Islet precursor cell (in vitro differentiated cells): ENCODE measurements at places on chromosomes 16 and 17.

GRCh38 chr16:69340095-69340644 is 598 bp downstream of the NIP7 start:
- no peak for DNase-seq

GRCh38 chr16:30025156-30025555 is 2.2 kb downstream of the C16orf92 start:
- DNase-seq, result no peak

DNA sequence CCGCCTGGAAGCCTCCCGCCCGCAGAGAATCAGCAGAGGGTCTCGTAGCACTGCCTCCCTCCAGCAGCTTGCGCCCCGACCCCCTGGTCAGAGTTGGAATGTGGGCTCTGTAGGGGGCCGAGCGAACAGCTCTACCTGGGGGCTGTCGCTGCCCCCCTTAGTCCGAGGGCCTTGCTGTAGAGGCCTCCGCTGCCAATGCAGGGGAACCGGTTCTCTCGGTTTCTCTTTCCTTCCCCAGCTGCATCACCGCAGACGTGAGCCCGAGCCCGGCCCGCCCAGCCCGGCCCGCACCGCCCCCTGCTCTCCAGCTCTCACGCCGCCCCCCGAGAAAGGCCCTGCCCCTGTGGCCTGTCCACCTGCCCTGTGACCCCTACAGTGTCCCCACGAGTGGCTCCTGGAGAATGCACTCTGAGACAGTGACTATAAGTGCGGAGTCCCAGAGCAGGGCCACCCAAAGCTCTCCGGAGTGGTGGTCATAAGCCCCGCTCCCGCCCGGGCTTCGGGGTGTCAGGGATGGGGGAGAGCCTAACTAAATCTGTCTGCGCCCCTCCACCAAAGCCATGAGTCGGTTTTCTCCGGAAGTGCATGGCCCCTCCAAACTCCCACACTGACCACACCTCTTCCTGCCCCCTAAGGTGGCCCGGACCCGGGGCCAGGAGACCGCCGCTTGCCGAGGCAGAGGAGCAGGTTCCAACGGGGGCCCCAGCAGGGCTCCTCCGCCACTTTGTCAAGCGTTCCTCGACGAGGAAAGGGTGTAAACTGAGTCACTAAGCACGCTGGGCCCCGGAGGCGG is 1.7 kb downstream of the ARHGAP27 start:
- DNase-seq, result peak; percentile 92

DNA sequence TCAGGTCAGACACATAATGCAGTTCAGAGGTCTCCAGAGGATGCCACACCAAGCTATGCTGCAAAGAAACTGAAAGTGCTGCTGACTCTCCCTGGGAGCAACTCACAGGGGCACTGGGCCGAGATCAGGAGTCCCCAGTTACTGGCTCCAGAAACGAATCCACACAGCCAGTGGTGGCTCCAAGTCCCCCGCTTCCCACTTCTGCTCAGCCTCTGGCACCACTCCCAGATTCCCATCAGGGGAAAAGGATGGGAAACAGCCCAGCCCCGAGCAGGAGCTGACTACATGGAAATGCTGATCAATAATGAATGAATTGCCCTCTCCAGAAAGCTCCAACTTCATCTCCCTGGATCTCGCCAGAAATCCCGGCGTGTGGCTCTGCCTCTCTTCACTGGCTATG is 62.3 kb upstream of the CDH5 start:
- peak; percentile 18 for DNase-seq

DNA sequence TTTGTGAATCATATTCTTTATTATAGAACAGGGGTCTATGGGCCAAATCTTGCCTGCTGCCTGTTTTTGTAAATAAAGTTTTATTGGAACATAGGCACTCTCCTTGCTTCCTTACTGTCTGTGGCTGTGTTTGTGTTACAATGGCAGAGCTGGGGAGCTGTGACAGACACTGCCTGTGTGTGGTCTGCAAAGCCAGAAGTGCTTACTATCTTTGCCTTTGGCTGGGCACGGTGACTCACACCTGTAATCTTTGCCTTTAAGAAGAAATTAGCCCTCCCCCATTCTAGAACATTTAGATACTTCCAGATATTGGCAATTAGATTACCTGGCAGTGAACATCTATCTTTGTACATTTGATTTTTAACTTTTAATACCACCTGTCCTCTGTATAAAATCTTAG is 308.3 kb downstream of the FOXL1 start:
- peak; percentile 90 for DNase-seq

DNA sequence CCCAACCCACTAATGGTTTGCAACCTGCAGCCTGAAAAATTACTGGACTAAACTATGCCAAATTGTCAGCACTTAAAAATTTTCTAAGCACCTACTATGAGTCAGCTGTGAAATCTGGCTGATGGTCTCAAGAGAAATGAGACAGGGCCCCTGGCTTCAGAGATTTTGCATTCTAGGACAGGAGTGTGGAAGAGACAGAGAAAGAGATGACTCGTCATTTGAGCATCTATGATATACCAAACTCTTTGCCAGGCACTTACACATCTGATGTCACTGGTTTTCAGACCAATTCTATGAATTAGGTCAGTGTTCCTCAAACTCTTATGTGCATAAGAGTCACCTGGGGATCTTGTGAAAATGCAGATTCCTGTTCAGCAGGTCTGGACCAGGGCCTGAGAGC is 44.4 kb downstream of the CLEC19A start:
- peak; percentile 81 for DNase-seq

DNA sequence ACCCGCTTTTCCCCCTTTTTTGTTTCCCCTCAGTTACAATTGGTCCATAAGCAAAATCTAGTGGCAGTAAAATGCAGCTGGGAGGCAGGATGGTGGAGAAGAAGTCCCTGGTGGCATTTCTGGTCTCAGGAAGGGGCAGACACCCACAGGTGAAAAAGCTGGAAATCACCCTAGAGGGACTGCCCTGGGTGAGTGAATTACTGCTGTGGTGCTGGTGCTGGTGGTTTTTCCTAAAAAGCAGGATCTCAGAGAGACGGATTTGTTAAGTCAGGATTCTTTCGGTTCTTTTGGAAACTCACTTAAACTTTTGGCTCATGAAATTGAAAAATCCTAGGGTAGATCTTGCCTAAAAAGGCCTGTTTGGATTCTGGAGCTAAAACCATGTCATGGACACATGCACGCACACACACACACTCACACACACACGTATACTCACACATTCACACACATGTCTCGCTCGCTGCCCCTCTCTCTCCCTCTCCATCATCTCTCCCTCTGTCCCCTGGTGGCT is 65.8 kb downstream of the NKD1 start:
- DNase-seq, result no peak

DNA sequence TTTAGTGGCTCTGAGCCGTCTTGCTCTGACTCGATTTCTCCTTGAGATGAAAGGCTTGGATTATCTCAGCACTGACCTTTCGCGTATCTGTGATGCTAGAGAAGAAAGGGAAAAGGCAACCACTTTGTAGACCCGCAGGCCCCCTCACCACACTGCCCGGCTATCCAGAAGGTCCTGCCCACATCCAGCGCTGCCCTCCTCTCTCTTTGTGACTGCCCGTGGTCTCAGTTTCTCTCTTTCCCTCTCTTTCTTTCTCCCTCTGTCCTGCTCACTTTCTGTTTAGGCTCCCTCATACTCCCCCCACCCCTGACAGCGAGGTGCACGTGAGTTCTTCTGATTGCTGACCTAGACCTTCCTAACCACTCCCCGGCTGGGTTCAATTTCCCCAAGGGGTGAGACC is 12.8 kb upstream of the TBX21 start:
- DNase-seq, result no peak

- peak; percentile 91 for DNase-seq
These were observed at the start of gene CHST6 for GRCh38 chr16:75495076-75495674. Gene CHST6 (minus strand): TSS chr16:75495441. CDS start chr16:75479828, 15,613 bp downstream.

- DNase-seq, result no peak
These were observed 36.4 kb downstream of the FOXL1 start for GRCh38 chr16:86614699-86615098.

DNA sequence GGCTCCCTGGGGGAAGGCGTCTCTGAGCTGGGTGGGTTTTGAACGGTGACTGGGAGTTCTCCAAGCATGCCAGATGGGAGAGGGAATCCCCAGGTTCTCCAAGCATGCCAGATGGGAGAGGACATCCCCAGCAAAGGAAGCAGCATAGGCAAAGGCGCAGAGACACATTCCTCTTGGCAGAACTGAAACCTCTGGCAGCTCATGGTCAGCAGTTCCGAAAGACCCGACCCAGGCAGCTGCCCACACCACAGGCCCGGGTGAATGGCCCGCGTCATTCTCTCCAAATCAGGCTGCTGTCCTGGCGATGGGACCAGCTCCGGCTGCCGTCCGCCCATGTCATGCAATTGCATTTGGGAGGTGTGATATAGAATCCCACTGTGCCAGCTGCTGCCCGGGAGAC is 8.0 kb downstream of the ZNF469 start:
- no peak for DNase-seq

GRCh38 chr17:50147841-50148225 is 2.6 kb downstream of the PPP1R9B start:
- DNase-seq, result no peak

DNA sequence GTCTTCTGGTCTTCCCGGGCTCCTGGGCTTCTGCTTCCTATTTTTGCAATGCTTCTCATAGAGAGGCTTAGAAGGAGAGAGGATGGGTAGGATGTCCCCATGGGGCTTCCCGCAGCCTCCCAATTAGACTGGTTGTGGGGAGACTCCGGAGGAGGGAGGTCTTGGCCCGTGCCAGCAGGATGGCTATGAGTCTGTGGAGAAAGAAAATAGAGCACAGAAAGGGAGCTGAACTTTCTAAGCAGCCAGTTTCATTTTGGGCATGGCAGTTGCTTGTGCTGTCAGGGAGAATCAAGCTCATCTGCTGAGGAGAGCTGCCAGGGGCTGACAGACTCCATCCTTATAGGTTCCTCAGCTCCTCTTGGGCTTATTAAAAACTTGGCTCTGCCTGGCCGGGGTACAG is 204.0 kb downstream of the SHISA9 start:
- DNase-seq, result no peak
